Activated CD4-positive, alpha-beta T cell treated with anti-CD3 and anti-CD28 coated beads for 4 hours (primary cell): ENCODE measurements at places on chromosomes 12 and 14.

DNA sequence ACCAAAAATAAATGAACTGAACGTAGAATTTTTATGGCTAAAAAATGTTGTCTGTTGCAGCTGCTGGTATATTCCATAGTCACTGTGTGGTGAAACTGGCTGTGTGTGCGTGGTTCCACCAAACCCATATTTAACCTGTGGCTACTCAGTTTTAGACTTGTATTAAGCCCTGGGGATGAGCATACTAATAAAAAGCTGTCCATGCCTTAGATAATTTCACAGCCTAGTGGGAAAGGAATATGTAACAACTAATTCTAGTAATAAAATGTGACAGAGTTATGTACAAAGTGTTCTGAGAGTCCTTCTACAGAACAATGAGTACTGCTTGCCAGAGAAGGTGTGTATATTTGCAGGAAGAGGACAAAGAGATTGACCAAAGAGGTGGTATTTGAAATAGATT is 125.5 kb downstream of the TMTC3 start:
- no peak for DNase-seq

- DNase-seq, result no peak
These were observed 116.6 kb downstream of the BCL11B start for GRCh38 chr14:99155173-99156089.

DNA sequence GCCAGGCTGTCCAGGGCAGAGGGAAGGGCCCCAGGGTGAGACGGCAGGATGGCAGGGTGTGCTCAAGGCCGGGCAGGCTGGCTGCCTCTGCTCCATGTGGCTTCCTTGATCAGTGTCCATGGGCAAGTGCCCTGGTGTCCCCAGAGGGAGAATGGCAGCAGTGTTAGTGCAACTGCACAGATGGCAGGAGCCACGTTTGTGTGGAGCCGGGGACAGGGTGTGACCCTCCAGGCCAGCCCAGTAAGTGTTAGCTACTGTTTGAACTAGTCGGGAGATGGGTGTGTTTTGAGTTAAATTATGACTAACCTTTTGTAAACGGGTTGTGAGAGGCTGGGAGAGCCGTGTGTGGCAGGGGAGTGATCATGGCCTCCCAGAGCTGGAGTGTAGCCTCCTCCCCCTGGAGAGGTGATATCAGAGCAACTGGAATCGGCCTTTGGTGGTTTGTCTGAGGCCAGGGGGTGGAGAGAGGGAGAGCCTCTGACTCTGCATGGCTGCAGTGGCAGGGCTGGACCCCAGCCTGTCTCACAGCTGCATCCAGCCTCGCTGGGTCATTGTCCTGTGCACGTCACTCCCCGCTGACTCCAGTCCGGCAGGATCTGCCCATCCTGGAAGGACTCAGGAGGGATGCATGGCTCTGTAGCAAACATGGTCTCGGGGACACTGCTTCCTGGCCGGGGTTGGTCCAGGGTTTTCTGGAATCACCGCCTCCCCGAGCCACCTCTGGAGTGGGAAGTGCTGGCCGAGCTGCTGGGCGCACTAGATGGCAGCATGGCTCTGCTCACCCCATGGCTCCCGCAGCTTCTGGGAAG is 27.8 kb downstream of the AACS start:
- DNase-seq, result no peak

DNA sequence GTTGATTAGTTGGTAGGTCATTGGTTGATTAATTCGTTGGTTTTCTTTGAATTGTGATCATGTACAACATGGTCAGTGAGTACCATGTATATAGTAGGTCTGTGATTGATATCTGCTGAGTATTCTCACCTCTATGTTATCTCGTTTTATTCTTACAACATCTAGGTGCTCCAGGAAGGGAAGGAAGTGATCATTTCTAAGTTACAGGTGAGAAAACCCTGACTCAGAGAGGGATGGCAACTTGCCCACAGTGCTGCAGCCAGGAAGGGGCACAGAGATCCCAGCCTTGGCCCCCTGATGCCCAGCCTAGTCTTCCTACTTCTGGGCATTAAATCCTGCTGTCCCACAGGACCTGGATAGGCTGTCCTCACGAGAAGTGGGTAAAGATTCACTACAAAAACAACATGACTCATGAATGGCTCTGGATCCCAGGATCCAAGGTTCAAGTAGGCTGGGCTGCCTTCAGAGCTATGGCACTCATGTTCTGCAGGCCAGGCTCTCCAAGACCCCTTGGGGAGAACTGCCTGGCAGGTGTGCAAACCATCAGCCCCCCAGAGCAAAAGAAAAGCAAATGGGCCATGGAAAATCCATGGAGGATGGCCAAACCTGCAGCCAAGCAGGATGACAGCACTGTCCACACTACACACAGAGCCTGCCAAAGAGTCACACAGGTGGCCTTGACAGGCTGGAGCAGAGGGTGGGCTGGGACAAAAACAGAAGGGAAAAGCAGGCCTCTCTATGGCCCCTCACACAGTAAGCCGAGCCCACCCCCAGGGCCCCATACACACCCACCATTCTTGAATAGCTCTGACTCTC is 146.2 kb downstream of the BCL11B start:
- DNase-seq, result no peak

- DNase-seq, result no peak
These were observed 2.7 kb downstream of the FZD10 start for GRCh38 chr12:130164936-130165335.

- DNase-seq, result no peak
These were observed 36.6 kb downstream of the PARP11 start for GRCh38 chr12:3836641-3837040.

- no peak for DNase-seq
These were observed 26.6 kb upstream of the NRXN3 start for GRCh38 chr14:78143489-78144145.

- DNase-seq, result no peak
These were observed 41.4 kb upstream of the NINJ2 start for GRCh38 chr12:704516-705242.

DNA sequence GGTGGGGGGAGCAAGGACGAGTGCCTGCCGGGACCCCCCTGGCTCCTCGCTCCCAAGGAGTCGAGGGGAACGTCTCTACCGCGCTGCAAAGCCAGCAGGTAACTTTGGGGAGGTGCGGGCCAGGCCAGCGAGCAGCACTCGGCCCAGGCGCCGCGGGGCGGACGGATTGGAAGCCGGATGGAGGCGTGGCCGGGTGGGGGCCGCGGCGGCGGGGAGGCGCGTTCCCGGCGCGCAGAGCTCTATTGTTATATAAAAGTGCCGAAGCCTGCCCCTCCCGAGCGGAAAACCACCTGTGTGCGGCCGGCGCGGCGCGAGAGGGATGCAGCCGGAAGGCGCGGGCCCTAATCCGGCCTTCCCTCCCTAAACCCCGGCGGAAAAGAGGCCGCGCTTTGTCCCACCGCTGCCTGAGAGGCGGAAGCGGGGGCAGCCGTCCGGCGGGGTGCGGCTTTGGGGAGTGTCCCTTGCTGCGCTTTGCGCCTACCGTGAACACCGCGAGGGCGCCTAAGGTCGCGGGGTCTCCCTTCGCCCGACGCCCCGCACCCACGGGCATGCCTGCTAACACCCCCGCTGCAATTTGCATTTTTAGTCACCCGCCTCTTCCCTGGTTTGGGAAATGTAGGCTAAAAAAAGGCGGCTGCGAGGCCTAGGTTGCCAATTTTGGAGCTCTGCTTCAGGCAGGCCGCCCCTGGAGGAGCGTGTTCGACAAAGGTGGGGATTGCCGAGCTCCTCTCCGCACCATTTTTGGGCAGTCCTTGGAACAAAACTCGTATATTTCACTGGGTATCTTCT is 1.7 kb upstream of the DUSP6 start:
- peak; percentile 57 for DNase-seq

- no peak for DNase-seq
These were observed 48.5 kb downstream of the NTF3 start for GRCh38 chr12:5480218-5480937.

DNA sequence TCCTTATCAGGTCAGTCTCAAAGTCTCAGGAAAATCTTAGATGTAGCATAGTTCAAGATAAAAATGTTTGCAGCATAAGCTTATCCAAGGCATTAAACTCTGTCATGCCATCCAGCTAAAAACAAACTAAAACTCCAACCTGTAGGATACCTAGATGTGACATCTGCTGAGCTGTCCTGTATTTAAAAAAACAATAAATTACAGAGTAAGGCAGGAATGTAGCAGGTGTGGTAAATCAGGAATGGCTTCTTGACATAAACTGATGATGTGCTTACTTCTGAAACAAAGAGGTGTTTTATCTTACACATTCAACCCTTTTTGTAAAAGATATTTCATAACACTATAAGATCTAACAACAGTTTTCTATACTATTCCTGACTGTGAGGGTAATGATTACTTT is 30.6 kb upstream of the DLGAP5 start:
- no peak for DNase-seq
